Activated CD8-positive, alpha-beta T cell treated with anti-CD3 and anti-CD28 coated beads for 36 hours (primary cell): ENCODE measurements at places on chromosomes 1 and 21. TPM values are rescaled to one million over a fixed set of nuclear protein-coding genes. Genes with fewer than 3 reads are reported as not detected.

DNA sequence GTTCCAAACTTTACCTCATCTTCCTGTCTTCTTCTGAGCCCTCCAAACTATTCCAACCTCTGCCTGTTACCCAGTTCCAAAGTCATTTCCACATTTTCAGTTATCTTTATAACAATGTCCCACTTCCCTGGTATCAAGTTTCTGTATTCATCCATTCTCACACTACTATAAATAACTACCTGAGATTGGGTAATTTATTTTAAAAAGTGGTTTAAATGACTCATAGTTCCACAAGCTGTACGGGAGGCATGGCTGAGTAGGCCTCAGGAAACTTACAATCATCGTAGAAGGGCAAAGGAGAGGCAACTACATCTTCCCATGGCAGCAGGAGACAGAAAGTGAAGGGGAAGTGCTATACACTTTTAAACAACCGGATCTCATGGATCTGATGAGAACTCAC is 428.5 kb upstream of the RGS18 start:
- DNase-seq, result no peak

RPE65 gene
- not detected for total RNA-seq

PGM1 gene
- total RNA-seq, result 47.4 TPM

AGMAT gene
- 21.6 TPM for total RNA-seq

SLAMF7 gene
- 90.0 TPM for total RNA-seq

- DNase-seq, result no peak
These were observed 5.2 kb downstream of the CAPN9 start for GRCh38 chr1:230752407-230752806.

DNA sequence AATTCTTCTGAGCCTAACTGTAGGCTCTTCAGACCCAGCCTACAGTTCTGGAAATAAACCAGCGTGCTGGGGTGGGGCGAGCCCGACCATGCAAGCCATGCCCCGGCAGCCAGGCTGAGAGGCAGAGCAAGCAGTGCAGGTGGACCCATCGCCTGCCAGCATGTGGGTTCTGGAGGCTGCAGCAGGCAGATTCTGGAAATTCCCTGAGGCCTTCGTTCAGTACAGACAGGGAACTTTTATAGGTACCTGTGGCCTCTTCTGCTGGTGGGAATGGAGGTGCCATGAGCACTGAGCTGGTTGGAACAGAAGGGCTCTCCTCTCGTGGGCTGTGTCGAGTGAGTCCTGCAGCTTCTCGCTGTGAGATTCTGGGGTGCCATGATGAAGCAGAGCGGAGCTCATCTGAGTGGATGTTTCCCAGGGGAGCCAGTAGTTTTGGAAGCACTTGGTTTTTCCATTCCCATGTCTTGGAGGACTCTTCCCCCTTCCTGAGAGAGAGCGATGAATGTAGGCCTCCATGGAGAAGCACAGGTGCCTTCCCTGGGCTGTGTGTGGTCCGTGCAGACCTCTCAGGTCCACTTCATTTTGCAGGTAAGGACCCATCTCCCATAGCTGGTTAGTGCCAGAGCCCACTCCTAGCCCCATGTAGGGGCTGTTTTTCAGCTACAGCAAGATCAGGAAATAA is 94.1 kb downstream of the PCBP3 start:
- no peak for DNase-seq

GRCh38 chr1:174497478-174497877 is 49.7 kb downstream of the GPR52 start:
- no peak for DNase-seq

DNA sequence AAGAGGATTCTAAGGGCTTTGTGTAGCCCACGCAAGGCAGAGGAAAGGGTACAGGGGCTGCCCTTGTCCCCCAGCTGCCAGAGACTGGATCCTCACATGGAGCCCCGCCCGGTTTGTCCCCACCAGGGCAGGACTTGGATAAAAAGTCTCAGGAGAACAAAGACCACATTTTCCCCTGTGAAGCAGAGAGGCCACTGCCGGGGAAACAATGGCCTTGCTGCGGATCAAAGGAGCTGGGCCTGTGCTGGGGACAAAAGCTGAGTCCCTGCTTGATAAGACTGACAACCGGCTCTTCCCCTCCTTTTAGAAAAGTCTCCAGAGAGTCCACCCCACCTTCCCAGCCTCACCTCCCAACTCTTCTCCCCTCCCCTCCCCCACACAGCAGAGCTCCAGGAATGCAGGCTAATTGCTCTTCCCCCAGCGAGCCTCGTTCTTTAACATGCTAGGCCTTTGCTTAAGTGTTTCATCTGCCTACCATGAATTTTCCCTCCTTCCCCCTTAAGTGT is 142.4 kb downstream of the PLPP3 start:
- no peak for DNase-seq

DNA sequence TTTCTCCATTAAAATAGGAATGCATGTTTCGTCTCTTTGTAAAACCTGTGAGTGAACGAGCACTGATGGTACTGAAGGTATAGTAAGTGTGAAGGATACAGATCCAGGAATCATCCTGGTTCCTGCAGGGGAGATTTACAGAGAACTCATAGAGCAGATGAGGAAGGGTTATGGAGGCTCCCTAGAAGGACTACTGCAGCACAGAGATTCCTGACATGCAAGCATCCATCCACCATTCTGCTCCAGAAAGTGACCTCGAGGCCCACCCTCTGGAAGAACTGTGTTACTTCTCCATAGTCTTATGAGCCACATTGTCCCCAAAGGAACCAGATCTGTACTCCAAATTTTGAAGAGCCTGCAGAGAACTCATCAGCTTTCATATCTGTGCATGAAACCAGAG is 14.5 kb downstream of the MKNK1 start:
- no peak for DNase-seq

DNA sequence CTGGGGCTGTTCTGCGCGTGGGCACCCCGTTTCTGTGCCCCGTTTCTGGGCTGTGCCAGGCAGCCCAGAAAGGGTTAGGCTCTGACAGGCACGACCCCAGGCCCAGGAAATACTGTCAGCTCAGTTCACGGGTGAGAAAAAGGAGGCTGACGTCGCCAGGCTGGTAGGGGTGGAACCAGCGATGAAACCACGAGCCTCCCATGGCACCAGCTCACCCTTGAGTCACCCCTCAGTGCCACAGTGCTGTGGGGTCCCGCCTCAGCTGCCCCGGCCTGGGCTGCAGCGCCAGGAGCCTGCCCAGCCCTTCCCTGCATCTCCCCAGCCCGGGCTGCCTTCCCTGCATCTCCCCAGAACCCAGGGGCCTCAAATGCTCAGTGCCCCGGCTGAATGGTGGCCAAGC is 11.5 kb downstream of the MEGF6 start:
- no peak for DNase-seq

GRCh38 chr1:69497441-69498221 is 70.1 kb upstream of the LRRC7 start:
- DNase-seq, result no peak

KIF26B gene
- 0.16 TPM for total RNA-seq

- DNase-seq, result peak; percentile 2
These were observed 190.1 kb downstream of the HLX start for GRCh38 chr1:221069178-221069903.

DNA sequence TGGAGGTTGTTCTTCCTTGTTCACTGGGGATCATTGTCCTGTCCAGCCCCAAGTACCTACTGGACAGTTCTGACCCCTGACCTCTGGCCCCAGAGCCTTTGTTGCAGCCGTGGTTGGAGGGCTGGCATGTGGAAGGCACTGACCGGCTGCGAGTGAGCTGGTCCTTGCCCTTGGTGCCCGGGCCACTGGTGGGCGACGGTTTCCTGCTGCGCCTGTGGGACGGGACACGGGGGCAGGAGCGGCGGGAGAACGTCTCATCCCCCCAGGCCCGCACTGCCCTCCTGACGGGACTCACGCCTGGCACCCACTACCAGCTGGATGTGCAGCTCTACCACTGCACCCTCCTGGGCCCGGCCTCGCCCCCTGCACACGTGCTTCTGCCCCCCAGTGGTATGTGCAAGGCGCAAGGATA is 11.4 kb downstream of the TIE1 start:
- no peak for DNase-seq
